ENCODE measurements at places on chromosomes 3 and 15.

GRCh38 chr15:56775641-56776040 lies 42.3 kb upstream of the ZNF280D start:
- no peak for DNase-seq

GRCh38 chr3:30500666-30501399 lies 105.6 kb upstream of the TGFBR2 start:
- no peak for DNase-seq

DNA sequence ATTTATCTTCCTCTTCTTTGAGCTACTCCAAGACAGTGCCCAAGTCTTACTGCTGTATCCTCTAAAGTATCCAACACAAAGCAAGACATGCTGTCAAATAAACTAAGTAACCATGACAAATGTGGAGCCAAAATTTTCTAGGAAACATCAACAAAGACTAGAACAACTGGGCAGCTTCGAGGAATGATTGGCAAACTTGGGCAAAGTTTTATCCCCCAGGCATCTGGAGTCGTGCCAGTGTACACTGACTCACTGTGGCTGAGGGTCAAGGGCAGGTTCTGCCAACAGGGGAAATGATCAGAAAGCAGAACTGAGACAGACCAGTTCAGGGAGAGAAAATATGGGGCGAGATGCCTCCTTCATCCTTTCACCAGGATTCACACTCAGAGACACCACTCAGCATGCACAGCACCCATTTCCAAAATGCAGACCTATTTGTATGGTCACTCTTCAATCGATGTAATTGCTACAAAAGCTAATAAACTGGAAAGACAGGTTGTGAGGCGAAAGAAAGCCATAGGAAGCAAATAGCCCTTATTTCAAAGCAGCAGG lies 65.8 kb downstream of the MB21D2 start:
- no peak for DNase-seq

- no peak for DNase-seq
These were observed 10.0 kb downstream of the TRPM1 start for GRCh38 chr15:31091481-31091880.

- DNase-seq: no peak
These were observed 39.7 kb downstream of the TBC1D2B start for GRCh38 chr15:78037779-78038305.

GRCh38 chr3:155712008-155712407 lies 32.9 kb downstream of the PLCH1 start:
- DNase-seq: no peak

DNA sequence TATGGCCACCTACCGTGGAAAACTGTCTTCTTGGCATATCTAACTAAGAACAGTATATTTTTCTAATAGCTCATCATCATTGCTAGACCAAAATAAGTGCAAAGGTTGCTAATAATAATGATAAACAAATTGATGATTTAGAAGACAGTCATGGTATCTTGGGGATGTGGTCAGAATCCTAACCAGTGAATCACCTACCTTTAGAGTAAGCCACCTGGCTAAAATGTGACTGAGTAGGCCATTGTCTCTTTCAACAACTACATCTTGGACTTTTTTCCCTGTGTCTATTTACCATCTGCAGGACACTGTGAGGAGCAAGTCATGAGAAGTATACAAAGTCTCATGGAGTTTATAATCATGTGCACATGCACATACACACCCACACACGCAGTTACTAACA lies 273.5 kb upstream of the SEMA6D start:
- no peak for DNase-seq

DNA sequence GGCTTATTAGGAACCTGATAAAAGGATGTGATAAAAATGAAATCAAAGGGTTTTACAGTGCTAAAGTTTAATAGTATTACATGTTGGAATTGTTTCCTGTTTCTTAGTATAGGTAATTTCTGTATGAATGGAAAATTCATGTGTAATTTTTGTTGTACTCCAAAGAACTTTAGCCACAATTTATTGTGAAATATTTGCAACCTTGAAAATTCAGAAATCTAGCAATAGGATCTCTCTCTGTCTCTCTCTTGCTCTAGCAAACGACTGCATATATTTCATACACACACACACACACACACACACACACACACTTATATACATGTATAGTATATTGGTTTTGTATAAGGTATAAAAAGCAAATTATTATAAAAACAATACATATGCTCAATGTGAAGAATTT lies 59.6 kb downstream of the PIAS1 start:
- no peak for DNase-seq

GRCh38 chr3:8183627-8184026 lies 318.0 kb upstream of the LMCD1 start:
- DNase-seq: no peak

GRCh38 chr3:98954791-98955604 lies 53.5 kb upstream of the DCBLD2 start:
- DNase-seq: no peak

DNA sequence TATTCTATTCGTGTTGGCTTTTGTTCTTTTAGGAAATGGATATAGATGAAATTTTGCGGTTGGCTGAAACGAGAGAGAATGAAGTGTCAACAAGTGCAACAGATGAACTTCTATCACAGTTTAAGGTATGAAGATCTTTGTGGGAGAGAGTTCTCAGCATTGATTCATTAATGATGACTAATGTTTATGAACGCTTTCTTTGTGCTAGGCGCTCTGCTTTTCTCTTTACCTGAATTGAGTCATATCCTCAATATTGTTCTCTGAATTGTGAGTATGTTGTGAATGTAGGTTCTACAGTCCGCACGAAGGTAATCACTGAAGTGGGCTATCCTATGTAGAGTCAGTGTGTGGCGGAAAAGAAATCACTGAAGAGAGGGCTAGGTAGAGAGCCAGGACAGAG lies 81.2 kb downstream of the CHD2 start:
- DNase-seq: no peak

DNA sequence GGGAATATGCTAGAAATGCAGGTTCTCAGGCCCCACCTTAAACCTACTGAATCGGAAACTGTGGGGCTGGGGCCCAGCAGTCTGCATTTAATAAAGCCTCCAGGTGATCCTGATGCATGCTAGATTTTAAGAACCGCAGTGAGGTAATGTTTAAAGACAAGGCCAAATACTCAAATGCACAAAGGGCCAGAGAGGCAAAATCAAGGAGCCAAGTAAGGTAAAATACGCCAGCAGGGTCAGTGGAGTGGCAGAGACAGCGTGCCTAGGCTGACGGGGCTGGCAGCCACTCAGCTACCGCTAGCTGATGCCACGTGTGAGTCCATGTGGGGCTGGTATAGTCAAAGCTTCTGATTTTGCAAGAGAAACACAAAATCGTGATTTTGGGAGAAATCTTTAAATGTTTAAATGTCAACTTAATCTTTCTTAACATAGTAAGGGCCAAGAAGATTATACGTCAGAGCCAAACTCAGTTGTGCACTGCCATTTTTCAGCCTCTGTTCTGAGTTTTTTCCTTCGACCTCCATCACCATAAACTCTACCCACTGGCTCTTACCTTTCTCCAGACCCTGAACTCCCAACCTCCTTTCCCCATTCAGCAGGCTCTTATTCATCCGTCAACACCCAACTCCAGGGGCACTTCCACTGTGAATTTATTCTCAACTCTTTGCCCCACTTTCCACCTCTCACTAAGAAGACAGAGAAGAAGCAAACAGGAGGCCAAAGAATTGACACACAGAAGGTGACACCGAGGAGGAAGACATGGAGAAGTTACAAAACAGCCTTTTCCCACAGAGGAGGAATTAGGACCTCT lies 136.6 kb upstream of the RAD18 start:
- DNase-seq: no peak

DNA sequence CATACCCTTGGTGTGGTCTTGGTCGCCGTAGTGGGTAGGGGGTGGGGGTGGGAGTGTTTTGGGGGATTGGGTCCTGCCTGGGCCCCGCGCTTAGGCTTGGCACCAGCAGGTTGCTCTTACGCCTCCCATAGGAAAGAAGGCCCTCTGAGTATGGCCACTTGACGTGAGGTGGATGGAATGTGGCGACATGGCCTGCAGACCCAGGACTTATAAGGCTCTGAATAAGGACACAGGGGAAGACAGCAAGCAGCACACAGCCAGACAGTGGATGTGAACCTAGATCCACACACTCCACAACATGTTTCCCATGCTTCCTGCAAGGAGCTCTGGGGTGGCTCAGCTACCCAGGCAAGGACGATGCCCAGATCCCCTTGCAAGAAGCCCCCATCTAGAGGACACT lies 12.4 kb downstream of the RBPMS2 start:
- DNase-seq: no peak

- DNase-seq: no peak
These were observed 445.9 kb downstream of the UNC13C start for GRCh38 chr15:54424171-54424570.

DNA sequence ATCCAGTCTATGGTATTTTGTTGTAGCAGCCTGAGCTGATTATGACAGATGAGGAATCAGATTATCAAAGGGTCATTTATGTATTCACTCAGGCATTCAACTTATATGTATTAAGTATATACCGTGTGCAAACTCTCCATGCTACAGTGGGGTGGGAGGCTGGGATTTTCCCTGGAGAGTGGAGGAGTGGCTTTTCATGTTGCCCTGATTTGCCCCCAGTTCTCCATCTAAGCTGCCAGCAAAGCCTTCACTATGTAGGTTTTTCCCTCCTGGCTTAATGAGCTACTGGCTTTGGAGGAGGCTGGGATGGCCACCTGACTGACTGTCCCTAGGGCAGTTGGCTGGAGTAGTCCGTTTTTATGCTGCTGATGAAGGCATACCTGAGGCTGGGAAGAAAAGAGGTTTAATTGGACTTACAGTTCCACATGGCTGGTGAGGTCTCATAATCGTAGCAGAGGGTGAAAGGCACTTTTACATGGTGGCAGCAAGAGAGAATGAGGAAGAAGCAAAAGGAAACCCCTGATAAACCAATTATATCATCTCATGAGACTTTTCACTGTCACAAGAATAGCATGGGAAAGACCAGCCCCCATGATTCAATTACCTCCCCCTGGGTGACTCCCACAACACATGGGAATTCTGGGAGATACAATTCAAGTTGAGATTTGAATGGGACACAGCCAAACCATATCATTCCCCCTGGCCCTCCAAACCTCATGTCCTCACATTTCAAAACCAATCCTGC lies 253.9 kb downstream of the RPLP1 start:
- no peak for DNase-seq

- DNase-seq: no peak
These were observed 3.2 kb upstream of the BCL2L10 start for GRCh38 chr15:52115598-52116427.

DNA sequence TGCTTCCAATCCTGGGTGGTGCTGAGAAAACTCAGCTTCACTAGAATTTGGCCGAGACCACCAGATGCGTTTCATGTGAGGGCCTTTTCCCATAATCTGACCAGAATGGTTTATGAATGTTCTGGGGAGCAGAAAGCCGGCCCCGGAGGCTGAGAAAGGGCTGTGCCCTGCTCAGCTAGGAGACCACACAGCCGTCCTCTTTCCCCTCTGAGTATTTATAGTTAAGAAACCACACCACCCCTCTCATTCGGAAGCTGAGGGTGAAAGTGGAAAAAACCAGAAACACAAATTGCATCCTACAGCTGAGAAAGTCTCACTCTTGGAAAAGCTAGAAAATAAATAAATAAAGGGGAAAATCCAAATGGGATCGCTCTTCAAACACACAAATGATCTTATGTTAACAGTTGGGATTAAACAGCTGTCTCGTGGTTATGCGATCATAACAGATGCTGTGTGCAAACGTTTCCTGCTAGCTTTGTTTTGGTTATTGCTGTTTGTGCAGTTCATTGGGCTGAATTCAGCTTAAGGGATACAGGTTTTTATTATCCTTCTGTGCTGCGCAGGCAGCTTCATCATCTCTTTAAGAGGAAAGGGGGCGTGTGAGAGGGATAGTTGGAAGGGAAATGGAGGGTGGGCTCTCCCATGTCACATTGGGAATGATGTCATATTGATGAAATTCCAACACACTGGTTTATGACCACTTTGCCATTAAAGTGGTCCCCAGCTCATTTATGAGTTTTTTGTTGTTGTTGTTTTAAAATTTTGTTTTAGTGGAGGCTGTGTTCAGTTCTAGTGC lies 1026.2 kb upstream of the NR2F2 start:
- no peak for DNase-seq

DNA sequence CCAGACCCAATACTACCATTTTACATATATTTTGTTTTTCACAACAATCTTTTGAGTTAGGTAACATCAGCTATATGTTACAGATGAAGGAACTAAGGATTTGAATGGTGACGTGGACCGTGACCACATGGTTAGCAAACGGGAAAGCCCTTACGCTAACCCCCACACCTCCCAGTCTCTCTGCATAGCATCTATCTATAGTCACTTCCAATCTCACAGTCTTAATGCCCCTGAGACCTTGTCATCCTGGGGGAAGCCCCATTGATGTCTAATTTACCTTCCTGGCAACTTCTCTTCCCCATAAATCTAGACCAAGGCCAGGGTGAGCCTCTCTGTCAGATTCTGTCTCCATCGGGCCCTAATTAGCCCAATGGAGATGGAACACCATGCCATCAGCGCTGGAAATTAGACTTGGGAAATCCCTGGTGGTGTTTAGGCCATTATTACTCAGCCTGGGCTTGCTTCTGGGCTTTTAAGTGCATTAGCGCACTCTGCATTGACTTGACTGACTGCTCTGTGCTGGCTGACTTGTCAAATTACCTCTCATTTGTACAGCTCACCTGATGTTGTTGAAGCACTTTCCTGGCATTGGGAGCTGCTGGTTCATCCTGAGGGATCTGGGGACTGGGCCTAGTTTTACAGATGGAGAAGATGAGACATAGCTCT lies 34.0 kb upstream of the SH3GL3 start:
- DNase-seq: no peak

- no peak for DNase-seq
These were observed 72.5 kb downstream of the MAGEF1 start for GRCh38 chr3:184639351-184639750.

DNA sequence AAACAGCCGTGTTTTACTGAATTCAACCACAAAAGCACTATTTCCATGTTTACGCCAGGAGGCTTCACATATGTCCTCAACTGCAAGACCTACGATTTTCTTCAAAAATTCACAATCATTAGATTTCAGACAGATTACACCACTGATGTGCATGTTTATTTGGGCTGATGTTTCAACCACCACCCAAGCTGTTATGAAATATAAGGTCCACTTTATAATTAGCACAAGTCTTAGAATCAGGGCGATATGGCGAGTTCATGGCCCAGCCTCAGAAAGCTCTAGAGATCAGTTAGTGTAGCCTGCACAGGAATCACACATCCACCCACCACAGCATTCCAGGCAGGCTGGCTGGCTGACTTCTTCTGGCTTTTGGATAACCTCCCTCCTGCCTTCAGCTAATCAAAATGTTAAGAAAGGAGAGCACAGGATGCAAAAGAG lies 15.4 kb downstream of the SH3BP5 start:
- no peak for DNase-seq

GRCh38 chr15:57221134-57221533 lies 155.2 kb upstream of the CGNL1 start:
- DNase-seq: no peak

GRCh38 chr15:54502416-54503075 lies 524.3 kb downstream of the UNC13C start:
- DNase-seq: no peak
